Urinary bladder (tissue), 4 donors: ENCODE measurements at places on chromosomes 4 and X. TPM values are rescaled to one million over a fixed set of nuclear protein-coding genes. Genes with fewer than 3 reads are reported as not detected.

Gene ARR3
- total RNA-seq = not detected

Gene CLGN
- total RNA-seq = 4.8 TPM

Gene CCDC110
- 18.2 TPM for total RNA-seq

Gene ADH1A
- total RNA-seq = not detected

Gene IL2RG
- 1.2 TPM for total RNA-seq

Gene OCIAD1
- 134 TPM for total RNA-seq

Gene GABRE
- 81.1 TPM for total RNA-seq

DNA sequence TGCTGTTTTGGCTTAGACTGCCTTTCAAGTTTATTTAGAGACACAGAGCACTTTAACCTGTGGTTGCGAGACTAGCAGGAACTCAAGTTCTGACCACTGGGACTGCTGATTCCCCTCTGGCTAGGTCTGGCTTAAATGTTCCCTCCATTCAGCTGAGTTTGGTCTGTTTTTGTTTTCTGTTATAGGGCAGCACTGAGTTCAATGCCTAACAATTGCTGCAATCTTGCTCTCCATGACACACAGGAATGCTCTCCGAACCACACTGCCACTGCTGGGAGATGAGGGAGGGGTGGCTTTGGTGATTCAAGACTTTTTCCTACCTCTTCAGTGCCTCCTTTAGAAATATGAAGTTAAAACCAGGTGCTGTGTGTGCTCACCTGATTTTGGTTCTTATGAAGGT lies 106.3 kb upstream of the EOLA2 start:
- no peak for DNase-seq

- no peak for DNase-seq
Observed at GRCh38 chr4:162871990-162872389, 294.7 kb downstream of the NAF1 start.

DNA sequence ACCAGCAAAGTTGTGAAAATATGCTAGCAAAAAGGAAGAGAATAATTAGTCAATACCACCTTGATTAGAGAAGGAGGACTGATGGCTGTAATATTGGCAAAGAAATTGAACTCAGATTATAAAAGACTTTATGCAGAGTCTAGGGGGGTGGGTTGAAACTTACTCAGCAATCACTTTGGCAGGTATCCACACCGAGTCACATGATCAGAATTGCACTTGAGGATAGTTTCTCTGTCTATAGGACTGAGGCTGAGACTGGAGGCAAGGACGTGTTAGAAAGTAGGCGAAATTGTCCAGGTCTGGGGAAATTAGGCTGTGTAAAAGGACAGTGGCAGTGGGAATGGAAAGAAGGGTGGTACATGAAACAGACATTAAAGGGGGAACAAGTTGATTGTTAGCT lies 284.4 kb downstream of the ARHGAP24 start:
- no peak for DNase-seq

DNA sequence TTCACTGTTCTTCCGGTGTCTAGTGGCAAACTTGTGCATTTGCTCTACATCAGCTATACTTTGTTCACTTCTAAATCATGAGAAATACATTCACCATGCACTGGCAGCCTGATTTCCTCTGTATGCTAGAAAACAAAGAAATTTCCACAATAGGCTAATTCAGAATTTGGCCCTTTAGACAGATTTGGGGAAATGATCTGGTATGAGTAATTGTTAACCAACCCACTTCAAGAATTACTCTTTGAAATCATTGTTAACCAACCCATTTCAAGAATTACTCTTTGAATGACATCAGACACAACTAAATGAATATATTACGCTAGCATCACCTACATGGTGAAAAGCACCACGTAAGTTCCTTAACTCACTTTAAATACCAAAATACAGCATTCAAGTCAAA lies 14.6 kb downstream of the APBB2 start:
- no peak for DNase-seq

DNA sequence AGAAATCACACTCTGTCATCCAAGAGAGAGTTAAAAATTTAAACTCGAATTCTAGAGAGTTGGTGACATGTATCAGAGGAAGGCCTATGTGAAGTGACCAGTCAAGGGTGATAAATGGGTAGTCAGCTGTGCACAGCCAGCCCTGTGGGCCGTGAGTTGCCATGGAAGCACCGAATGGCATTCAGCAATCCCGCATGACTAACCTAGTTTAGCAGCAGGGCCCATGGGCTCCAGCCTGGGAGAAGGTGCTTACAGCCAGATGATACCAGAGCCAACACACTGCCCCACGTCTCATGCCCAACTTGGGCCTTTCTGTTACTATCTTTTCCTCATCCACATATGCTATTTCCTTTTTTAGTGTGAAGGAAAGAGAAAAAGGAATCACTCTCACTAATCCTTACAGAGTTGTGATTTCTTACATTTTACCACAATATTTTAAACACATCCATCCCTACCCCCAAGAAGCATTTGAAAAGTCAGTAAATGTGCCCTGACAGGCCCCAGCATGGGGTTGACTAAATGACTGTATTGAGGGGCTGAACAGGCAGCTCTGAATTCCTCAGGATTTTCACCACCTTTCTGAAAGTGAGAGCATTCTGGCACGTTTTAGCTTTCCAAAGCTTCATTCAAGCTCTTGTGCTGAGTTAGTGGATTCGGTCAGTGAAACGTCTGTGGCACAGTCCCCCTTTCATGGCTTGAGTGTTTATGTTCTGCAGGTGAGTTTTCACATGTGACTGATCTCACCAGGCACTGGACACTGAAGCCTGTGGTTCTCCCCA lies 104.2 kb downstream of the AFF1 start:
- no peak for DNase-seq

GRCh38 chrX:17725181-17725580 lies 12.1 kb upstream of the SCML1 start:
- DNase-seq = no peak

DNA sequence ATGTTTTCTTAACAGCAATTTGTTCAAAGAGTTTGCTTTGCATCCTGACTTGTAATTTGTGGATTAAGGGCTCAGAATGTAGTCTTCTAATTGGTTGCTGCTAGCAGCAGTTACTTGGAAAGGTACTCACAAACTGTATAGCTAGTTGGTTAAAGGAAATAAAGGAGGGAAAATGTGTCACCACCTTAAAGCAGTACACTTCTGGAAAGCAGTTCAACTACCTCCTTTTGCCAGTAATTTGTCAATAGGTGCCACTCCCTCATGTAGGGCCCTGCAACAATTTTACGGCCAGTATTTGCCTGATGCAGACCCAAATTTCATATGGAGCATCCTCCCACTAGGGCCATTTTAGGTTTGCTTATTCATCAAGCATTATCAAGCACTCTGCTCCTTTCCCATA lies 20.8 kb downstream of the AMOT start:
- DNase-seq = no peak

- no peak for DNase-seq
Observed at GRCh38 chr4:82038936-82039335, 334.9 kb downstream of the HNRNPD start.

GRCh38 chrX:19543951-19544381 lies 28.7 kb upstream of the MAP3K15 start:
- DNase-seq = no peak

GRCh38 chr4:33537527-33537926 lies 2706.8 kb downstream of the ARAP2 start:
- DNase-seq = no peak

GRCh38 chr4:47088298-47088697 lies 56.9 kb downstream of the GABRB1 start:
- DNase-seq = no peak

DNA sequence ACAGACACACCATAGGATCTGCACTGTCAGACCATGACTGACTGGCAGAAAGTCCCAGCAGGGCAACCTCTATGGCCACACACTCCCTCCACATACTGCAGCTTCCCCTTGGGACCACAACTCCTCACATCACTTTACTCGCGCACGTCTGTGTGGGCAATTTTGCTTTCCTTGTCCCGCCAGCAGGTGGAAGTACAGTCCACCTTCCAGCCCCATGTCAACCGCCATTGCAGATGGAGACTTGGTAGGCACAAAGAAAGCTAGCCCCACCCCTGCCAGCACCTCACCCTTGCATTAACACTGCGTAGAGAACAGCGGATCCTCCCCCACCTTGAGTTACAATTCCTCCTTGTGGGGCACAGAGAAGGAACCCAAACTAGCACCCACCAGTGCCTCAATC lies 74.4 kb upstream of the NAP1L2 start:
- DNase-seq = no peak

DNA sequence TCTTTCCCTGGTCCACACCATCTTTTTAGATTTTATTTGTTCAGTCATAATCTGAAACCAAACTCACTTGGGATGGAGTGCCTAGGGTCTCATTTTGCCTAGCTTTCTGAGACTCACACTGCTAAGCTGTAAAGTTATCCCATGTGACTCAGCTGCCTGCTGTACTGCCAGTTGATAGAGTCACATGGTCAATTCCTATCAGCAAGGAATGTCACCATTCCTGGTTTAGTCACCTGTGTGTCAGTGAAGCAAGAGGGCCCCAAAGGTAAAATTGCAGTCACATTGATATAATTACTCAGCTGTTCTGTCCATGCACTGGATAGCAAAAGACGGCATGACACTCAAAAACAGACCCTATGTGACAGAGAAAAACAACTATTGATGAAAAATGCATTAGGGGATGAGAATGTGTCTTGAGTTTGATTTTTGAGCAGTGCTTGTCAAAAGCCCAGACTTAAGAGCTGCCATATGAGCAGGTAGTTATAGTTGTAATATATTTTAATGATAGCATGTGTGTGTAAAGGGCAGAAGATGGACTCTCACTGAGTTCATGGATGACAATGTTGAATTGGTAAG lies 413.2 kb downstream of the PPARGC1A start:
- no peak for DNase-seq
